ENCODE measurements at places on chromosomes 2 and 18. TPM values are rescaled to one million over a fixed set of nuclear protein-coding genes. Genes with fewer than 3 reads are reported as not detected.

The MYL1 gene
- total RNA-seq, result not detected

The ASAP2 gene
- 45.3 TPM for total RNA-seq

The NYAP2 gene
- total RNA-seq, result not detected

The ATOH8 gene
- 30.1 TPM for total RNA-seq

The ACTR1B gene
- total RNA-seq, result 43.8 TPM

The NT5DC4 gene
- 0.94 TPM for total RNA-seq

The PKP4 gene
- total RNA-seq, result 24.3 TPM

The CCDC102B gene
- 0.38 TPM for total RNA-seq
